A375 (cell line): ENCODE measurements at places on chromosomes 2 and 18. TPM values are rescaled to one million over a fixed set of nuclear protein-coding genes. Genes with fewer than 3 reads are reported as not detected.

GPC1 gene
- 20.5 and 27.2 TPM in 2 replicates for total RNA-seq

IWS1 gene
- 28.0 and 39.9 TPM in 2 replicates for total RNA-seq

MOGAT1 gene
- not detected in 2 replicates for total RNA-seq

GREB1 gene
- total RNA-seq: 0.53 and 1.5 TPM in 2 replicates

GAL3ST2 gene
- total RNA-seq: not detected in 2 replicates

SLC14A1 gene
- 22.7 and 27.3 TPM in 2 replicates for total RNA-seq

FOXI3 gene
- 0.08 TPM in 1 of 2 replicates, not detected in the other for total RNA-seq

TRPM8 gene
- 2.6 and 5.8 TPM in 2 replicates for total RNA-seq

ARHGAP28 gene
- 0.93 and 2.9 TPM in 2 replicates for total RNA-seq

SULT1C4 gene
- total RNA-seq: not detected in 2 replicates

GRB14 gene
- total RNA-seq: 0.45 and 0.53 TPM in 2 replicates

POTEJ gene
- 0.03 and 0.19 TPM in 2 replicates for total RNA-seq

CCL20 gene
- total RNA-seq: 1.3 TPM in 1 of 2 replicates, not detected in the other

SFT2D3 gene
- total RNA-seq: 4.8 and 5.8 TPM in 2 replicates

SP140 gene
- total RNA-seq: 0.32 TPM in 1 of 2 replicates, not detected in the other
